AG20443 (cell line): ENCODE measurements at places on chromosomes 16 and 17.
A peak's percentile ranks its signal among the peaks of the same experiment; 100 is the strongest.

GRCh38 chr17:26818736-26819135, 475.2 kb upstream of the WSB1 start:
- DNase-seq = no peak

DNA sequence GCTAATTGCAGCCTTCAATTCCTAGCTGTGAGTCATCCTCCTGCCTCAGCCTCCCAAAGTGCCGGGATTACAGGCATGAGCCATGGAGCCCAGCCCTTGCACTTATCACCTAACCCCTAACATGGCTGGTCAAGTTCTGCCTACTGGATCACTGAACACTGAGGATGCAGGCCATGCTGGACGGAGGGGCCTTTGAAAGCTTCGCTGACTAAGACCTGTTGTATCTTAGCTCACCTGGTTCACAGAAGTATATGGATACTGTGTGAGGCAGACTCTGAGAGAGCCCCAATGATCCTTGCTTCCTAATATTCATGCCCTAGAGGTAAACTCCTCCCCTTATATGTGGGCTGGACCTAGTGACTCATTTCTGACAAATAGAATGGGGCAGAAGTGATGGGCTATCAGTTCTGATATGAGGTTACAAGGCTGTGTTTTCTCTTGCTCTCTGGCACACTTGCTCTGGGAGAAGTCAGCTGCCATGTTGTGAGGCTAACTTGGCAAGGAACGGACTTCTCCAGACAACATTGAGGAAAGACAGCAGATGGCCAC, 11.7 kb upstream of the TMIGD1 start:
- DNase-seq = no peak

DNA sequence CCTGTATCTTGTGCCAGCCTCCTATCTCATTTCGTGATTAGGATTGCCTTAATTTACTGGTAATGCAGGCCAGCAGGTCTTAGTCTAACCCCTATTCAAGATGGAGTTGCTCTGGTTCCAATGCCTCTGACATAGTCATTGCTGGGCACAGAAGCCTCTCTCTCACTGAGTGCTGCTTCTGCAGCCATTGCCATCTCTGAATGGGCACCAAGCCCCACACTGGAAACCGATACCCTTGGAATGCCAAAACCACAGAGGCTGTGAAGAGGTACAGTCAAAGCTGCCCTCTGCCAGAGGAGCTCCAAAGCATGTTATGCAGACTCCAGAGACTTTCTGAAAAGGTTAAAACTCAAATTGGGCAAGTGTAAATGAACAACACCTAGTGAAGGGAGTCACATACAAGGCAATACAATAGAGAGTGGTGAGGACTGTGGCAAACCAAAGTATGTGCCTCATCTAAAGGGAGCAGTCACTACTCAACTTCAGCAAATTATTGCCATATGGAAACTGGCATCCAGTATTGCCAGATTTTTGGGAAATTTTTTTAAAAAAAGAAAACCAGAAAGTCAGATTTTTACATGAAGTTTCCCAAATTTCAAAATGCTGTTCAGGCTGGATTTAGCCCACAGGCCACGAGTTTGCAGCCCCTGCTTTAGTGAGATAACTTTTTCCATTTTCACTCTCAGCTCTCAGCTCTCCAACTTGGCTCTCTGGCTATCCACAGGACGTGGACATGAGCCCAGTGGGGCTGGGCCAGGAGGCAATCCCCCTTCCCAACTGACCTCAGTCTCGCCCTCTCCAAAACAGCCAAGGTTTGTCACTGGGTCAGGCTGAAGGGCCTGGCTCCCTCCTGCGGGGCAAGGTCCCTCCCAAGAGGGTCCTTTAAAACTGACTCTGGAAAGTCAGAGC, 2.1 kb upstream of the MMP2 start:
- no peak for DNase-seq

GRCh38 chr16:3012828-3013420, at the start of gene CLDN9:
Gene CLDN9, plus strand, starts transcription at chr16:3012923. Its CDS starts 440 bp downstream, at chr16:3013363.
- DNase-seq = no peak

DNA sequence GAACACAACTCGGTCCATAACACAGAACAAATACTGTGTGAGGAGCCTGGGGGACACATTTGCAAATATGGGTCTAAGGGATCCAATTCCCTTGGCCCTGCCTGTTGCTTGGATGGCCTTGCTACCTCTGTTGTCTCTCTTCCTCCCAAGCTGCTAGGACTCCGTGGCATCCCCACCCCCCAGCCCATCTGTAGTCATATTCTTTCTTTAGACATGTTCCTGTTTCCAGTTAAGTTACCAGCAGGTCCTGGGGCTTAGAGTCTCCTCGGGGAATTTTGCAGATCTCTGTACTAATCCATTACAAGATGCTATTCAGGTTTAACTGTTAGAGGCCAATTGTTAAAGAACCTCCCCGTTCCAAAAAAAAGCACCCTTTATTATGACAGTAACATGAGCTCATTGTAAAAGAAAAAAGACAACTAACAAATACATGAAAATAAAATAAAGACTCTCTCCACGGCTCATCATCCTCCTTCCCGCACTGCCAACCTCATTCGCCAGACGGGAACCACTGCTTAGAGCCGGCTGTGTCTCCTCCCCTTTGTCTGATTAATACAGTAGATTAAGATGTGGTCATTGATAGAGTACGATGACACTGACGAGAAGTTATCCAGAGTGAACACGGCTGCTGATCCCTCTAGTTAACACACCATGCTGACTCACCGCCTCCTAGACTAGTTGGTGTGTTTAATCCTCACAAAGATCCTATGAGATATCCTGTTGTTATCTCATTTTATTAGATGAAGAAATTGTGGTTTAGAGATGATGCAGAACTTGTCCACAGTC, 22.2 kb downstream of the HS3ST4 start:
- DNase-seq = no peak

DNA sequence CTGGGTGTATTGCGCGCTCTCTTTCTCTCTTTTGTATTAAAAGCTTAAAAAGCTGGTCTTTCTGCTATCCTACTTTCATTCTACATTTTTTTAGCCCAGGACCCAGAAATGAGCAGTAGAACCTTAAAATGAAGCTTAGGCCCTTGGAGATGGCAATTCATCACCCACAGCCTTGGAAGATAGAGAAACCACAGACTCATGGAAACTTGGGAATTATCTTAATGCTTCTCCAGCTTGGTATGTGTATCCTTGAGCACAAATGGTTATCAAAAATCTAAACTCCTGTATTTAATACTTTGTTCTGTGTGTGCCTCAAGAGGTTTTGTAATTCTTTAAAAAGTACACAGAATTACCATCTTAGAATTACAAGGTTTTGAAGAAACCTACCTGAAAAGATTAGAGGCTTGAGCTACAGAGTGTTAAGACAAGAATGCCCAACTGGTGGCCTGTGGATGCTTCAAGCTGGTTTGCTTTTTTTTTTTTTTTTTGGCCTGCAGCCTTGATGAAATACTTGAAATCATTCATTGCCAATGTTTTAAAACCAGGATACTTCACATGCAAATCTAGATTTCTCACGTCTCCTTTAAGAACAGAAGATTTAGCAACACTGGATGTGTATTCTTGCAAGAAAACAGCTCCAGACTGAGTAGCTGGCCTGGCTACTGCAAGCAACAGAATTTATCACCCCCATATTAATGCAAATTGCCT, 105.0 kb downstream of the XYLT1 start:
- DNase-seq = peak; percentile 70

- DNase-seq = no peak
These were observed 9.4 kb downstream of the CETP start for GRCh38 chr16:56970934-56971767.

DNA sequence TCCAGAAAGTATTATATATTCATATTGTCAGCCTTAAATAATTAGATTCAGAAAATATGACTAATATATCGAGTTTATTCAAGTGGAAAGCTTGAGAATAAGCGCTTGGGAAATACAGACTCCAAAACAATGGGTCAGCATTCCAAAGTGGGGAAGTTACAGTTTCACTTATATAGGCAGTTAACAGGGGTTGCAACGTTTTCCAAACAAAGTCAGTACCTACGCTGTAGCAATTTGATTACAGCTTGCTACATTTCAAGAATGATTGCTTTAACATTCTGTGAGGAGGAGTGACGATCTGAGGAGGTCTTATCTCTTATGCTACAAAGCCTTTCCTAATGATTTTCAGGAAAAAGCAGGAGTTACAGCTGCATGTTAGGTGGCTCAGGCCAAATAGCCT, 34.2 kb upstream of the HS3ST3A1 start:
- no peak for DNase-seq

DNA sequence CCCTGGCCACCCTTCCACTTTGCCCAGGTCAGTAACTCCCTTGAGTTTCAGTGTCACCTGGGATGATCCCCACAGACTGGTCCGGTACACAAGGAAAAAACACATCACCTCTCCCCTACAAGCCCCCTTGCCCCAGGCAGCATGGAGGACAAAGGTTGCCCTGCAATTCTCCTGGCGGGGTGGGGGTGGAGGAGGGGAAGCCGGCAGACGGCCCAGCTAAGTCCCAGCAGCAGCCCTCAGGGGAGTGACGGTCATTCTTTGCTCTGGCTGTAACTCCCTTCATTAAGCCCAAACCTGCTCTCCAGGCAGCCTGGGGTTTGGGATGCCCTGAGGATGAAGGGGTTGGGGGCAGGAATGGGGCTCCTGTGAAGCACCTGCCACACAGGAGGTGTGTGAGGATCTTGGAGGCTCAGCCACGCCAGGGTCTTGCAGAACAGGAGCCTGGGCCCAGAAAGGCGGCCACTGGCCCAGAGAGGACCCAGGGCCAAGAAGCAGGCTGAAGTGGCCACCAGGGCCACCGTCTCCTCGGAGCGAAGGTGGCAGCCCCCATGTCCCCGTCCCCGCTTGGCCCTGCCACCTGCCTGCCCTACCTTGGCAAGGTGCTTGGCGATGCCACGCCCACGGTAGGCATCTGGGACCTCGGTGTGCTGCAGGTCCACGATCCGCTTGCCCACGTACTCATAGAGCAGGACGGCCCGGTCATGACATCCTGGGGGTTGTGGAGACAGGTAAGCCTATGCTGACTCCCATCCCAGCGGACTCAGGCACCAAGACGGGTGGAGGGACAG, 9.5 kb downstream of the NATD1 start:
- no peak for DNase-seq

DNA sequence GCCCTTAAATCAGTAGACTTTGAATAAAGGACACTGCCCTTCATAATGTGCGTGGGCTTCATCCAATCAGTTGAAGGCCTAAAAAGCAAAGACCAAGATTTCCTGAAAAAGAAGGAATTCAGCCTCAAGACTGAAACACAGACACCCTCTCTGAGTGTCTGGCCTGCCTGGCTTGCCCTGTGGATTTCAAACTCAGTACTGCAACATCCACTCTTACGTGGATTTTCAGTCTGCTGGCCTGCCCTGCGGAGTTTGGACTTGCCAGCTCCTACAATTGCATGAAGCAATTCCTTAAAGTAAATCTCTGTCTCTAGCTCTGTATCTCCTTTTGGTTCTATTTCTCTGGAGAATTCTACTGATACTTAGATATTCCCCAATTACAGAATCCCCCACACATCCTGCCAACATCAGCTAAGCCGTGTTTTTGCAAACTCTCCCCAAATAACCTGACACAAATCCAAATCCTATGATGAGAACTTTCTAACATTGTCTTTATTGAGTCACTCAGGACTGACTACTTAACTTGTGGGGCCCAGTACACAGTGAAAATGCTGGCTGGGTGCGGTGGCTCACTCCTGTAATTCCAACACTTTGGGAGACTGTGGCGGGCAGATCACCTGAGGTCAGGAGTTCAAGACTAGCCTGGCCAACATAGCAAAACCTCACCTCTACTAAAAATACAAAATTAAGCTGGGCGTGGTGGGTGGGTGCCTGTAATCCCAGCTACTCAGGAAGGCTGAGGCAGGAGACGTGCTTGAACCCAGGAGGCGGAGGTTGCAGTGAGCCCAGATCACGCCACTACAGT, 7.2 kb upstream of the TNFRSF17 start:
- DNase-seq = no peak
